ENCODE measurements at places on chromosomes 7 and 10.

DNA sequence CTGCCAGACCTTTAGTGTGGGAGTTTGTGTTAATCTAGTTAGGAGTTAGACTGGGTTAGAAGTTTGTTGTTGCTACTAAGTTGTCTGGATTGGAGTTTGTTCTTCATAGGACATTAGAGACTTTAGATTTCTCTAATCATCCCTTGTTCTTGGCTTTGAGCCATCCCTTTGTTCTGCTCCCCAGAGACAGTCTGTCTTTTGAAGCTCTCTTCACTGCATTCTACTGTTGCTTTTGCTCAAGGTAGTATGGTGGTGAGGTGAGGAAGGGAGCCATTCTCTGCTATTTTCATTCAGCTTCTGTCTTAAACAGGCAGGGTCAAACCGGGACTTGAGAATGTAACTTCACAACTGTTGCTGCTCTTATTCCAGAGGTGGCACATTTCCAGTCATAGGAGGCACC is 10.4 kb upstream of the TARP start:
- DNase-seq, result no peak

DNA sequence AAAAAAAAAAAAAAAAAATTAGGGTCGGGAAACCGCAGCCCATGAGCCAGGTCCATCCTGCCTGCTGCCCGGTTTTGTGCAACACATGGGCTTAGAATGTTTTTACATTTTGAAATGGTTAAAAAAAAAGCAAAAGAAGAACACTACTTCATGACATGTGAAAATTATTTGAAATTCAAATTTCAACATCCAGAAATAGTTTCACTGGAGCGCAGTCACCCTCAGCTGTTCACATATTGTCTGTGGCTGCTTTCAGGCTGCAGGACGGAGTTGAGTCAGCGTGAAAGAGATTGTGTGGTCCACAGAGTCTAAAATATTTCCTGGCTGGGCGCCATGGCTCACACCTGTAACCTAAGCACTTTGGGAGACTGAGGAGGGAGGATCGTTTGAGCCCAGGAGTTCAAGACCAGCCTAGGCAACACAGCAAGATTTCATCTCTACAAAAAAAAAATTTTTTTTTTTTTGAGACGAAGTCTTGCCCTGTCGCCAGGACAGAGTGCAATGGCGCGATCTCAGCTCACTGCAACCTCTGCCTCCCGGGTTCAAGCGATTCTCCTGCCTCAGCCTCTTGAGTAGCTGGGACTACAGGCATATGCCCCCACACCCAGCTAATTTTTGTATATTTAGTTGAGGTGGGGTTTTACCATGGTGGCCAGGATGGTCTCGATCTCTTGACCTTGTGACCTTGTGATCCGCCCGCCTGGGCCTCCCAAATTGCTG is 63.9 kb upstream of the ECHDC3 start:
- DNase-seq, result no peak

GRCh38 chr7:20257212-20257611 is 40.0 kb upstream of the MACC1 start:
- DNase-seq, result no peak

DNA sequence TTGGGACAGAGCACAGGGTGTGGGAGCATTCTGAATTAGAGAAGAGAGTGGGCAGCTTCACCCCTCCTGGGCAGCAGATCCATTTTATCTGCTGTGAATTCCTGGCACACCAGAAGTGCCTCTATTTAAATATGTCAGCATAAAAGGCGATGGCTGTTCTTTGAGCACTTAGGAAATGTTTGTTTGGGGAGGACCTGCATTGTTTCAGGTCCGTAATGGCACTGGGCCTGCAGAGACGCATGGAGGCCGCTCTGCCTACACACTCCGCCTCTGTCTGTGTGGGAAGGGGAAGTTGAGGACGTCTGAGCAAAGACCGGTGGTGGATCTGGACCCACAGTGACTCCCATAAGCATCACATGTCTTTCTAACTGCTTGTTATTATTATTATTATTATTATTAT is 253.2 kb downstream of the CAMK1D start:
- no peak for DNase-seq

GRCh38 chr10:44922021-44922420 is 10.9 kb downstream of the TMEM72 start:
- no peak for DNase-seq

All from NCI-H1694 treated with DMSO at 0.1 percent for 48 hours (cell line).